ENCODE measurements at places on chromosomes 12 and 14.

- DNase-seq: peak; percentile 12
Observed at GRCh38 chr12:103705927-103706326, 118.9 kb downstream of the STAB2 start.

DNA sequence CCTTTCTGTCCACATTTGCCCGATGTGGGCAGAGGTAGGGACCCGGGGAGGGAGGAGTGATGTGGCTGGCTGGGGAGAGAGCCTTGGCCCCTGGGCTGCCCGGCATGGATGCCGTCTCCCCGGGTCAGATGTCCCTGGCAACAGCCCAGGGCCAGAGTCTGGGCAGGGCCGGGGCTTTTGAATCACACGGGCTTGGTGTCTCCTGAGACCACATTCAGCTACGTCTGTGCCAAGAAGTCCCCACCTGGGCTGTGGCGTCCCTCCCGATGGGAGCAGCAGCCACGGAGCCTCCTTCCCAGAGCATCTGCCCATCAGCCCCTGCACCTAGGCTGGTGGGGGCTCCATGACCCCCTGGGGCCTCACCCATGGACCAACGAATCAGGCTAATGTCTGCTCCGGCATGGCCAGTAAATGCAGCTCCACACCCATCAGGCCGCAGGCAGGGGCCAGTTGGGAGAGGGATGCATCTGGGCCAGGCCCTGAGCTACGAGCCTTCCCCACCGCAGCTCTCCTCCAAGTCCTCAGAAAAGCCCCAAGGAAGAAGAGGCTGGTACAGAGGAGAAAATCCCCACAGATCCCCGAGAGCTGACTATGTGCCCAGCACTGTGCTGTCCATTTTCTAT is 109.4 kb downstream of the RFLNA start:
- DNase-seq: no peak

DNA sequence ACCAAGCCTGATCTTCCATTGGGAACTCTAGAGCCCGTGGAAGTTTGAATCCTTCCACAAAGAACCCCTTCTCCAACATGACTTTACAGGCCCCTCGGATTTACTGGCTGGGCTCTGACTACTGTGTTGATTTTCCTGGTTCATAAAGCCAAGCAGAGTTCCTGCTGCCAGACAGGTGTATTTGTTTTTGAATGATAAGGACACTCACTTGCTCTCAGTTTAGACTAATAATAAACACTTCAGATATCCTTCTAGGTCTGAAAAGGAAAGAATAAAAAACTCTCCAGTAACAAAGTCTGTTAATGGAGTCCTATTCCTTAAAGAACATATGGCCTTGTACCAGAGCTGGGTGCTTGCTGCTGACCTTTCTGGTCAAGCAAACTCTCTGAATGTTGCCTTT is 31.0 kb downstream of the SIX1 start:
- no peak for DNase-seq

- DNase-seq: no peak
Observed at GRCh38 chr14:99230208-99231151, 41.5 kb downstream of the BCL11B start.

- no peak for DNase-seq
Observed at GRCh38 chr14:104438166-104438887, 141.2 kb upstream of the C14orf180 start.

DNA sequence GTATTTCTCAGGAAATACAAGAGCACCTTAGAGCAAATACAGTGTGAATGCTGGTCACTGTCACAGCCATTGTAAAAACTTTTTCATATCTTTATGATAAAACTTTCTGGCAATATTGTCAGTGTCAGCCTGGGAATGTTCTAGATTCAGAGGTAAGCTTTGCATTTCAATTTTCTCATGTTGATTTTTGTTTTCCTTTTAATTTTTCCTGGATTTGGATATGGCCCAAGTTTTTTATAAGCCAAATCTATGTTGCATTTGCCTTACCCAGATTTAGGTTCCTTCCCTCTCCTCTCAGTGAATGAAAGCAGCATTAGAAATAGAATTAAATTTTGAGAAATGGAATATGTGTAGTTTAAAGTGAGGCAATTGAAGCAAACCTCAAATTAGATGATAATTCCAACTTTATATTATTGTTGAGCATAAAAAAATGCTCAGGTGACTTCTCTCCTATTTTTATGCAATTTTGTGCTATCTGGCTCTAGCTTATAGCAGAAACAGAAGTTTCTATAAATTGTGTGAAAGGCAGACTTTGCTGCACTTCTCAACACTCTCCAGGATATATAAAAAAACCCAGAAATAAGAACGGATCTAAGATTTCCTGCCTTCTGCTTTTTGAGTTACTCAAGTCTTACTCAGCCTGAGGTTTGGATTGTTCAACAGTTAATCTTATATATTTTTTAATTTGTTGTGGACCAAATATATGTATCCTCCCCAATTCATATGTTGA is 368.2 kb upstream of the PRICKLE1 start:
- no peak for DNase-seq

DNA sequence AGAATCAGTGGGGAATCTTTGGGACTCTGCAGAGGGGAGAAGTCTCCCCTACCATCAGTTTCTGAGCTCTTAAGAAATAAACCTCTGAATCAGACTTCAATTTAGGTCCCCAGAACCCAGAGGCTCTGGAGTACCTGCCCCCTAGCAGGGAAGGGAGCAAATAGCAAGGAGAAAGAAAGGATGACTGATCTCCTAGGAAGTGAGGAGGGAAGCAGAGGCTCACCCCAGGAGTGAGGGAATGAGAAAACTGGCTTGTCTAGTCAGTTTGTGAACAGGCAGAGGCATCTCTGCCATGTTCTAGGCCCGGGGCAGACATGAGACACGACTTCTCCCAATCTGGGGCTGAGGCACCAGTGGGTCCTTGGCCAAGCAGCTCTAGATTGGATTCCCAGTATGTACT is 24.3 kb upstream of the SMUG1 start:
- DNase-seq: no peak

- DNase-seq: no peak
Observed at GRCh38 chr12:77742631-77743030, 88.1 kb upstream of the NAV3 start.

DNA sequence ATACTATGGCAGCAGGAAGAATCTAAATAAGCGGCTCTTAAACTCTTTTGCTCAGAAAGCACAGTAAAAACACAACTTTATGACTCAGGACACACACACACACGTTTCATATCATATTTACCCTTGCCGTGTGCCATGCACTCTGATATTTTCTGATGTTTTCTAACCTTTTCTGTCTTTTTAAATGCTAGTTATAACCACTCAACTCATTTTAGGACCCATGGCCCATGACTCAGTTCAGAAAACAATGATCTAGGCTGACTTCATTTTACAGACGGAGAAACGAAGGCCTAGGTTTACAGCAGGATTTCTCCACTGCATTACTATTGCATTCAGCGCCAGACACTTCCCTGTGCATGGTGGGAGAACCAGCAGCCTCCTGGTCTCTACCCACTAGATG is 9.1 kb downstream of the VWF start:
- no peak for DNase-seq

DNA sequence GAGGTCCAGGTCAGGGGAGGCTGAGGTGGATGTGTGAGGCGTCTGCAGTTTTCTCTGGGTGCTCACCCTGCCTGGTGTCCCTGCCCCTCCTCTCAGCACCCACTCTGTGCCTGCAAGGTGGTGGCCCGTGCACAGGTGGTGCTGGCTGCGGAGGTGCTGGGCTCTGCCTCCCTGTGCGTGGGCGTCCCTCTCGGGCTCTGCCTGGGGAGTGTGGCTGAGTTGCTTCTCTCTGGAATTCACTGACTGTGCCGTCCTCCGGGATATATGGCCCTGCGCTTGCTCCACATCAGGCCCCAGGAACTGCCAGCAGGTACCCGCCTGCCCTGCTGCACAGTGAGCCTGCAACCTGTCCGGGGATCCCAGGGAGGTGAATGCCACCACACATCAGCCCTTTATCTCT is 379.1 kb downstream of the TMEM121 start:
- no peak for DNase-seq

- DNase-seq: peak; percentile 81
Observed at GRCh38 chr12:106267535-106267934, 19.7 kb upstream of the CKAP4 start.

DNA sequence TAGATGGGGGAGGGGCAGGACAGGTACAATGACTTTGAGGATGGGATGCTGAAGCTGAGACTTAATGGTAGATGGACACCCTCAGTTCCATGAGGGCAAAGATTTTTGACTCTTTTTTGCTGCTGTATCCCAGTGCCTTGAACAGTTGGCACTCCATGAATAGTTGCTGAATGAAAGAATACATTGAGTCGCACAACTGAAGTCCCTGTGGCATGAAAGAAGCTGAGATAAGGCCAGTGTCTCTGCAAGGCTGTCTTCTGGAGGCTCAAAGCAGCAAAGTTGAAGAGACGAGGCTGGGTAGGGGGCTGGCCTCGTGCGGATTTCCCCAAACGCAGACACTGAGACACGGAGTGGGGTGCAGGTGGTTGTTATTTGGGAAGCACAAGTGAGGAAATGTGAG is 179.3 kb downstream of the ADCK1 start:
- DNase-seq: no peak

GRCh38 chr12:32566663-32567295 is 112.3 kb upstream of the DNM1L start:
- DNase-seq: peak; percentile 41

GRCh38 chr12:90630006-90630405 is 325.0 kb downstream of the CCER1 start:
- no peak for DNase-seq

DNA sequence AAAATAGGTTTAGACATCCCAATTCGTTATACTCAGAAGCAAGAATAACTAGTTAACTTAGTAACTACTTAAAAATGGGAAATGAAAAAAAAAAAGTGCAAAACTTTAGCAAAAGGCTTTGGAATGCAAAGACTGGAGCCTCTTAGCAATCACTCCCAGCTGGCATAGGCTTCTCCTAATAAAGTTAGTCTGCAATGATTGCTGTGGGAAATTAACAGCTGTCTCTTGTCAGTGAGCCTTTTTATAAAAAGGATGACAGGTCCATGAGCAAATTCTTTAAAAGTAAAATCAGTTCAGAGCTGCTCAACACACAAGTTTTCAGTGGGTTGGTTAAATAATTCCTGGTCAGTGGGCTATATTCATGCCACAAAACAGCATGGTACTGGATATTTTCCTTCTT is 7.4 kb upstream of the SYCP3 start:
- no peak for DNase-seq

DNA sequence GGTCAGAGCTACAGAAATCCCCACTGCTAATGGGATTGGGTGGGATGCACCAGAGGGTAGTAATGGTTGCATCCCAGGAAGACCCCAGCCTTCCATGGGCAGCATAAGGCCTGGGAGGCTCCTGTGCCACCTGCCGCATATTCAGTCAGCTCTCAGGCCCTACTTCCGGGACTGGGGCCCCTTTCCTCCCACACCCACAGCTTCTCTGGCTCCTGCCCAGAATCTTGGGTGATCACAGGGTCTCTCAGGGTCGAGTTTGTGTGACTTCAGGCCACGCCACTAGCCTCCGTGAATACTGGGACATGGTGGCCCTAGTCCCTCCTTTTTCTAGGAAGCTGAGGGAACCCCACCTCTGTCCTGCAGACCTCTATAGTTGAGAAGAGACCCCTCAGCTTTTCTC is 66.8 kb upstream of the RIN3 start:
- DNase-seq: no peak

DNA sequence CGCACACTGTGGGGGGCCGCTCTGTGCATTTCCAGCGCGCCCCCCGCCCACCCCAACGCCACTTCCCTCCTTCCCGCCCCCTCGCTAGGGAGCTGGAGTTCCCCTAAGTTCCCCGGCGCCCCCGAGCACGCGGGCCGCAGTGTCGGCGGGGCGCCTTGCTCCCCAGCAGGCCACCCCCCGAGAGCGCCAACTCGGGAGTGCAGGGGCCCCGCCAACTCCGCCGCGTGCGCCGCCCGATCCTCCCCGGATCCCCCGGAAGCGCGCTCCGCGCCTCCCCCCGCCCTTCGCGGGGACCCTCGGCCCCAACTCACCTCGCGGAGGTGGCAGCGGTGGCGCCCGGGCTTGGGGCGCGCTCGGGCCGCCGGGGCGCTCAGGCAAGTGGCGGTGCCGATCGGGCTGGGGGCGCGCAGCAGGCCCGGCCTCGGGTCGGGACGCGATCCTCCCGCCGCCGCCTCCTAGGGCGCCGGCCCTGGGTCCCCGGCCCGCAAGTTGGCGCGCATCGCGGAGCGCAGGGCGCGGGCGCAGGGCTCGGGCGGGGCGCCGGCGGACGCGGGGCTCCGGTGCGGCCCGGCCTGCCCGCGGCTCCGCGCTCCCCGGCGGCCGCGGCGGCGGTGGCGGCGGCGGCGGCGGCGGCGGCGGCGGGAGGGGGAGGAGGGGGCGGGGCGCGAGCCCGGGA is at the start of gene NCOR2:
Gene NCOR2, minus strand, starts transcription at position 616 of the 676 bp plus-strand sequence. CDS start 72,361 bp downstream, outside the sequence.
- peak; percentile 57 for DNase-seq

- no peak for DNase-seq
Observed at GRCh38 chr12:77940567-77940966, 109.9 kb downstream of the NAV3 start.

DNA sequence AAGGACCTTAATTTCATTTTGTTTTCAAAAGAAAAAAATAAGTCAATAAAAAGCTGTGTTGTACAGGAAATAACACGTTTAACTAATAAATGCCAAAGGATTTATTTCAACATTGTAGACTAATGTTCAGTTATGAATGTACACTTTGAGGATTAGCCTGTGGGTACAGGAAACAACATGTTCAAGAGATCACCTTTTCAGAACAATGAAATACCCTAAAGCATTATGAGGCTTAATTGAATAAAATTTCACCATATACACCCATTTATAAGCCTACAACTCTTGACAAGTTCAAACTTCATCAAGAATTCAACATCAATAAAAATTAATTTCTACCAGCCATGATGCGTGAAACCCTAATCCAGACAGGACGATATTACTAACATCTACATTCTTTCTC is 56.6 kb upstream of the SLC6A15 start:
- no peak for DNase-seq

DNA sequence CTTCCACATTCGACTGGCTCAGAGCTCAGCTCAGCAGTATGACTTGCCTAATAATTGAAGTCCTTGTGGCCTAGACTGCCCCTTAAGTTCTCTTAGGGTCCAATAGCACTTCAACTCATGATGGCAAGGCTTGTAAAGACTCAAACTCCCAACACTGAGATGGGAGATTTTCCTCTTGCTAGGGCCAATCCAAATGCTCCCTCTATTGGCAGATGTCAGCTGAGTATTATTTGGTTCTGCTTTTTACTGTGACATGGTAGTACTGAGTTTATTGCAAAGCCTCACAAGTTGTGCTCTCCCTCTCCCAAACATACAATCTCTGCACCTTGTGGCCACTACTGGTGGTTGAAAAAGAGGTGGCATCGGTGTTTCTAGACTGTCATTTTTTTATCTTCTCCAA is 164.2 kb downstream of the ALG10 start:
- peak; percentile 28 for DNase-seq

GRCh38 chr12:64687816-64688215 is 71.4 kb downstream of the GNS start:
- DNase-seq: no peak

DNA sequence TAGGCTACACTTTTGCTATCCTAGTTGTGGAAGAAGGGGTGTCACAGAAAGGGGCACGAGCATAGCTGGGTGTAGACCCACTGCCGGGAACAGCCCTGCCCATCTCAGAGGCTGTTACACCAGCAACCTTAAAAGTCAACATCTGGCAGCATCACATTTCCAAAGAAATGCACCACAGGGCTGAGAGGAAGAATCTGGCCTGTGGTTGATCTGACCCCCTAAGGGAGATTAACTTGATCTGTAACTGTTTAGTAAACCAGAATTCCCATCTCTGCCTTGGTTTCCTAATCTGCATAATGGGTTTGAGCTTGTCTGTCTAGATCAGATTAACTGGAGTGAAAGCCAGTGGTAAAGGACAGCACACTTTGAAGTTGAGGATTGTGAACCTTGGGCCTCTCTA is 1.3 kb downstream of the LRP1-AS start:
- DNase-seq: no peak
